Stimulated activated CD4-positive, alpha-beta T cell treated with anti-CD3 and anti-CD28 coated beads, Interleukin-1b, Interleukin-23, amount 100 ng/mL, for 24 hours (primary cell): ENCODE measurements at places on chromosomes 5 and 9.
A peak's percentile ranks its signal among the peaks of the same experiment; 100 is the strongest.

DNA sequence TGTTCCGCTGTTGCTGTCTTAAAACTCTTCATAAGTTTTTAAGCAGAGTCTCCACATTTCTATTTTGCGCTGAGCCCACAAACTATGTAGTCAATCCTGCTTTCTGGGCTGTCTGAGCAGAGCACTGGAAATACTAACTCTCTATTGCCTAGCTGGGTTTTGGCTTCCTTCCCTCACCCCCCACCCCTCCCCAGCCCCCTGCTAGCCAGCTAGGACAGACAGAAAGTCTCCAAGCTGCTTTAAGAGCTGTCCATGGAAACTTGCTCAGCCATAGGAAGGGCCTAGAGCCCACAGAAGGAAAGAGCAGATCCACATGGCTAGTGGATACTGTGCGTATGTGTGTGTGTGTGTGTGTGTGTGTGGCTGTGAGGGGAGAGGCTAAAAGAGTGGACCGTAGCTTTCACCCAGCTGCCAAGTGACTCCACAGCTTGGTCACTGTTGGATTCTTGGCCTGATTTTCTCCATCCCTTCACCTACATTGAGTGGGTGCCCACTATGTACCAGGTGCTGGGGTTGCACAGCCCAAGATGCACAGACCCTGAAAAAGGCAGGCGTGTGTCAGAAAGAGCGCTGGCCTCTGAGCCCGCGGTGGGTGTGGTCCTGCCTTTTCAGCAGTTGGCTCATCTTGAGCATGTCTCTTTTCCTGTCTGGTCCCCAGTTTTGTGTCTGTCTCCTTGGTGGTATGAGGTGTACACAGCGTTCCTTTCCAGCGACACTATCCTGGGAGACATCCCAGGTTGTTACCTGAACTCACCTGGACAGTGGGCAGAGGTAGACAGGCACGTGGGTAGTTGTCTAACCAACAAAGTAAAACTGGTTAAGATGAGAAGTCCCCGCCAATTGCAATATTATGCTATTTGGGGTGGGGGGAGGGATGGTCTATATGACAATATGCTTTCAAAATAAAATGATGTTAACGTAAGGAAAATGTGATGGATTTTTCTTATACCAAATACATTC, 5.4 kb upstream of the NKX2-5 start:
- no peak for DNase-seq

GRCh38 chr5:35884773-35885172, 28.1 kb downstream of the IL7R start:
- no peak for DNase-seq

- DNase-seq: no peak
Observed at GRCh38 chr9:75893106-75893505, 2.6 kb downstream of the PCSK5 start.

DNA sequence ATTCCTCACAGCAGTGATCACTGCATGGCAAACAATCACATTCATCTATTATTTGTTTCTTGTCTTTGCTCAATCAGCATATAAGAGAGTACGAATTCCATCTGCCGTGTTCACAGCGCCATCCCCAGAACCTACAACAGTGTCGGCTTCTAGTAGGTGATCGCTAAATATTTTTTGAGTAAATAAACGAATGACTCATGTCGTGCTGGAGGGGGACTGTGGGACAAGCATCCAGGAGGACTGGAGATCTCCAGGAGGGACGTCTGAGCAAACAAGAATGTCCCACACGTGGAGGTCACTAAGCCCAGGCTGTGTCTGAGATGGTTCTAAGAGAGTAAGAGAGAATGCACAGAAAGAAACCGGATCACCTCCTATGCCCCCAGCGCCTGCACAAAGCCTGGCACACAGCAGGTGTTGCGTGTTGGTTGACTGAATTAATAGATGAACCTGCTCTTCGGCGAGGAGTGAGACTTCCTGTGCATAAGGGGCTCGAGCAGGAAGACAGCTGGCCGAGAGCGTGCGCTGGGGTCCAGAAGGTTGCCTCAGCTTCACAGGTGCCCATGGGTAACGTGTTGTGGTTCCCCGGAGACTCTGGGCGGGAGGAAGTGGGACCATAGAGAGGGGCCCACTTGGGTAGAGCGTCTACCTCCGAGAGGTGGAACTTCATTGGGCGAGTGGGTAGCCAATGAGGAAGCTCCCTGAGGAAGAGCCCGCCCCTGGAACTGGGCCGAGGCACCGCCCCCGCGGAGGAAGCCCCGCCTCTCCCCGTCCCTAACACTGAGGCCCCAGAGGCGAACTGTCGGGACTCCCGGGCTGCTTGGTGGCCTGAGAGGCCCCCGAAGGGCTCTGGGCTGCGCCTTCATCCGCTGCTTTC, 193.0 kb downstream of the MELK start:
- peak; percentile 73 for DNase-seq

DNA sequence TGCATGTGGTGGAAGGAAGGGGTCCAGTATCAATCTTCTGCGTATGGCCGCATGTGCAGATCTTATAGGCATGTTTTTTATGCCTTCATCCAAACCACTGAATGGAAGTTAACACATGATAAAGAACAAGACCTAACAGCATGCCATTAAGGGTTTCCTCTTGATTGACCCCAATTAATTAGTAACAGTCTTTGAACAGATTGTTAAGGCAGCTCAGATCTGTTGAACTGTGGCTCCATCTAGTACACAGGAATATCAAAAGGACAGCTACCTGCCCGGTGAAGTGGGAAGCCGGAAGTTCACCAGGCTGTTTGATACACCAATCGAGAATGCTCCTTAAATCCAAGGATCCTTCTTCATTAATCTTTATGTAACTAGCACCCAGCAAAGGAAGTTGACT, 159.9 kb upstream of the ADAMTS16 start:
- no peak for DNase-seq

- no peak for DNase-seq
Observed at GRCh38 chr9:13832446-13832845, 481.5 kb downstream of the NFIB start.

GRCh38 chr5:4735261-4735660, 404.9 kb upstream of the ADAMTS16 start:
- DNase-seq: no peak

DNA sequence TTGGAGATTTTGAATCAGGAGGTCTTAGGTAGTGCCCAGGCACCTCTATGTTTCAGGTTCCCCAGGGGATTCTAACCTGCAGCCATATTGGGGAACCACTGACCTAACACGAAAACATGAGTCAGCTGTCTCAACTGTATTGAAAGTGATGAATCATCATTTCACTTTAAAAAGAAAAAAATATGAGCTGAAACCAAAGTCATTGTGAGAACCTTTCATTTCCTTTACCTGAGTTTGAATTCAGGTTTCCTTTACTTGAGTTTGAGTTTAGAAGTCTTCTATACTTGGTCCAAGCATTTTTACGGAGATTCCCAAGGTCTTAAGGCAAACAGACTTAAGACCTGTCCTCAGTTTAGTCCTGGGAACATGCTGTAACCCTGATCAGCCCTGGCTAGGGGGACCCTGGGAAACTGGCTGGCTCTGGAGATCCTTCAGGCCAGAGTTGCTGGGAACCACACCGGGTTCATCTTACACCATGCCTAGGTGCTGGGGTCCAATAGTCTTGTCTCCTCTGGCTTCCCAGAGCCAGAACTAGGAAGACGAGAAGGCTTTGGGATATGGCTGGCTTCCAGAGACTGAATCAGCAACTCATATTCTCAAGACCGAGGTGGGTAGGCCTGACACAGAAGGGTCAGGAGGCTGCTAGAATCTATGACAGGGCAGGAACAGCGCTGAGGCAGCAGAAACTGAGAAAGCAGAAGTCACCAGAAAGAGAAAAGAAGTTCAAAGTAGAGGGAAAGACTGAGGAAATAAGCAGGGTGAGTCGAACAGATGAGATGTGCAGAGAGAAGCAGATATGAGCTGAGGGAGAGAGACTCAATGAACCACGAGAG, 16.4 kb upstream of the PDCD1LG2 start:
- DNase-seq: no peak

DNA sequence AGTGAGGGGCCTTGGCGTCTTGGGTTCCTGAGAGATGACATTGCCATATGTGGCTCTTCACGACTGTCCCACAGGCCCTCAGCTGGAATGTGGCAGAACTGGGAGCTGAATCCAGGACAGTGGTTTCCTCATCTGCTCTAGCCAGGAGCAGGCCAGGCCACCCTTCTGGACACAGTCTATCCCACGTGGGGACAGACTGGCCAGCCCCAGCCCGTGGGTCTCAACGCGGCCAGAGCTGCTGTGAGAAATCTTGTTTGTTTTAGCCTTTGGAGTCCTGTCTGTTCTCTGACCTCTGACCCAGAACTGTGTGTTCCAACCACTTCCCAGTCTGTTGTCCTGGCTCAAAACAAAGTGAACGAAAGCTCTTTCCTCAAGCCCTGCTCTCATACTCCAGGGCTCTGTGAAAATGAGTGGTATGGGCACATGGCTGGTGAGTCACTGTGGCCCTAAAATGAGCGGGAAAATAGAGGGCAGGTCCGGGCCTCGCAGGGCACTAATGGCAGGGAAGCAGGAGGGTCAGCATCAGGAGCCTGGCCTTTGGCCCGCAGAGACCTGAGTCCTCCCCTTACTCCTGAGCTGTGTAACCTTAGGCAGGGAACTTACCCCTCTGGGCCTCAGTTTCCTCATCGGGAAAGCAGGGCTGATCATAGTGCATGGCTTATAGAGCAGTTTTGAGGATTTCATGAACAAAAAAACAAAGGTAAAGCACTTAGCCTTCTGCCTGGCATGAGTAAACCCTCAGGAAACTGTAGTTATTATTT, 34.8 kb upstream of the GLRX start:
- DNase-seq: no peak

GRCh38 chr5:146463446-146463845, 16.3 kb downstream of the TCERG1 start:
- no peak for DNase-seq

- no peak for DNase-seq
Observed at GRCh38 chr9:128341435-128341849, 1.1 kb downstream of the SLC27A4 start.

DNA sequence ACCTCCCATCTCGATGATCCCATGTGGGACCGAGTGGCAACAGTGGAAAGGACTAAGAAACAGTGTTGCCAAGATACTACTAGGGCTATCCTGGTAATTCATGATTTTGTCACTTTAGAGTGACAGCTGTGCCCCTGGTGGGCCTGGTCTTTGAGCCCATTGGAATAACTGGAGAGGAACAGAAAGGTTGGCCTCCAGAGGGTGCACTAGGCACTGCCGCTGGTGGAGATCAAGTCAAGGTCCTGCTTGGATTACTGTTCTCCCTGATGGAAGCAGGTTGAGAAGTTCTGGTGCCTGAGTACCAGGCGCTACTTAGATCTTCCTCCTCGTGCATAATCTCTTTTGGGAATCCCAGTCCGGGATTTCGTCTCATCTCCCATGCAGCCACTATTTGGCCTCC, 129.6 kb downstream of the SEC61B start:
- DNase-seq: no peak

- DNase-seq: no peak
Observed at GRCh38 chr9:16828340-16829281, 41.9 kb downstream of the BNC2 start.

GRCh38 chr5:90438100-90438499, 28.5 kb upstream of the CETN3 start:
- no peak for DNase-seq

DNA sequence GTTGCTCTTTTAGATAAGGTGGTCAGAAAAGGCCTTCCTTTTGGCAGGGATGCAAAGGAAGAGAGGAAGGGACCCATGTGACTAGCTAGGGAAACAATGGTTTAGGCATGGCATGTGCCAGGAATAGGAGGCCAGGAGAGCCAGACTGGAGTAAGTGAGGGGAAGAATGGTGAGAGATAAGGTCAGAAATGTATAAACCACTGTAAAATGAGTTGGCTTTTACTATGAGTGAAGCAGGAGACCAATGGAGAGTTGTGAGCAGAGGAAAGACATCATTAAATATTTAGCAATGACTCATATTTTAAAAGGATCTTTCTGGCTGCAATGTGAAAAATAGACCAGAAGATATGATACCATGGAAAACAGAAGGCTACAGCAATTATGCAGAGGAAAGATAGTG, 50.9 kb downstream of the AP3B1 start:
- no peak for DNase-seq
